ENCODE measurements at places on chromosomes 12 and 14.
A peak's percentile ranks its signal among the peaks of the same experiment; 100 is the strongest.

- no peak for DNase-seq
Measured at GRCh38 chr14:80055667-80056496, 155.4 kb downstream of the DIO2 start.

GRCh38 chr12:30296486-30296885 is 399.2 kb downstream of the IPO8 start:
- no peak for DNase-seq

DNA sequence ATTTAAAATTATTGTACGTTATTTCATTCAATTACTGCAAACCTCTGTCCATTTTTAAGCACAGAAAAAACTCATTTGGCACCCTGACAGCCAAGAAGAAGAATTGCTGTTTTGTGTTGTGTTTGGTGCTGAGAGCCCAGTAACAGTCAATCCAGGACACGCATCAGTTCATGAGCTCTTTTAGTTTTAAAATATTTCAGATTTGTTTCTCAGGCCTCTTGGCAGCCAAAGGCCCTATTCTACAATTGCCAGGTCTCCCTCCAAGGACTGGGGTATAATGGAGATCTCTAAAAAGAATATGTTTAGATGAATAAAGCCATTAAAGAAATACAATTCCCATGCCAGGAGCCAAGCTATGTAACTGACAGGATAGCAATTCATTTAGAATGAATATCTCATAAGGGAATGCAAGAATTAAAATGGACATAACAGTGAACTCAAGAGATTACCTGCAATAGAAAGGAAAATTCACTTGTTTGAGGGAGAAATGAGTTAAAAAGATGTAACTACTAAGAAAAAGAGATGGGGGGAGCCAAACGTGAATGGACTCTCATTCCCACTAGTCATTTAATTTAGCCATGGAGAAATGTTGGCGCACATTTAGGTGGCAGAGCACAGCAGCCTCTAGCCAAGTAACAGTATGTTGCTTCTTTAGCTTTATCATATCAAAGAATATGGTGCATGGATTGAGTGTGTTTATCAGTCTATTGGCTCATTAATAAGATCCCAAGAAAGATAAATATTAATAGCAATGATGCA is 140.6 kb upstream of the PELI2 start:
- no peak for DNase-seq

DNA sequence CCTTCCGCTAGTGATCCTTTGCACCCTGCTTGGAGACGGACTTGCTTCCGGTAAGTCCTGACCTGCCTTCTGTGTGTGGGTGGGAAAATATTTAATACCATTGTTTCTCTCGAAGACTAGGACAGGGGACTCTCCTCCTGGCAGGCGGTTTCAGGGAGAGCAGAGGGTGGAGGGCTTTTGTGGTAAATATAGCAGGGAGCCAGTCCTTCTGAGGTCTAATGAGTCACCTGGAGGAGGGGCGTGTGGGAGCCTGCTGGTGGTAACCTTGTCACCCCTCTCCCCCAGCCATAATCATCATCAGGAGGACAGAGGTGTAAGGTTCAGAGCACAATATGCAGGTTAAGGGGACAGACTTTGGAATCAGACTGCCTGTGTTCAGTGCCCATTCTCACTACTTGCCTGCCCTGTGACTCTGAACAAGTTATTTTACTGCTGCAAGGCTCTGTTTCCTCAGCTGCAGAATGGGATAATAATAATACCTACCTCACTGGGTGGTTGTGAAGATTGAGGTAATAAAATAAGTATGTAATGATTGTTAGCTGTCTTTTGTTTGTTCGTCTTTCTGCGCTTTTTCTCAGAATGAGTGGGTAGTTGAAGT is 47.4 kb downstream of the SUSD6 start:
- DNase-seq, result no peak

DNA sequence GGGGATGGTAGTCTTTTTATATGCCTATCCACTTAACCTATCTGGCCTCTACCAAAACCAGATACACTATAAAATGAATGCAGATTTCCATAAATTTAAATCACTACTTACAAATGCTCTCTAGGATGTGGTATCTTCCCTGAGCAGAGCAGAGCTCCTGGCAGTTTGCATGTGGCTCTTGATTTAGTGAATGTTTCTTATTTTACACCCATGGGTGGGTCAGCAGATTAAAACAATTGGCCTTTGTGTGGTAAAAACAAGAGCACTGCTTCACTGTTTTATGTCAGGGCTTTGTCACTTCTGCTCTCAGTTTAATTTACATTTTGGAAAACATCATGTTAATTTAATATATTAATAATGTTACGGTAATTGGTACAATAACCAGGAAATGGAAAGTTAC is 5.5 kb downstream of the TAS2R19 start:
- no peak for DNase-seq

GRCh38 chr12:2233034-2233433 is 180.2 kb downstream of the CACNA1C start:
- no peak for DNase-seq

DNA sequence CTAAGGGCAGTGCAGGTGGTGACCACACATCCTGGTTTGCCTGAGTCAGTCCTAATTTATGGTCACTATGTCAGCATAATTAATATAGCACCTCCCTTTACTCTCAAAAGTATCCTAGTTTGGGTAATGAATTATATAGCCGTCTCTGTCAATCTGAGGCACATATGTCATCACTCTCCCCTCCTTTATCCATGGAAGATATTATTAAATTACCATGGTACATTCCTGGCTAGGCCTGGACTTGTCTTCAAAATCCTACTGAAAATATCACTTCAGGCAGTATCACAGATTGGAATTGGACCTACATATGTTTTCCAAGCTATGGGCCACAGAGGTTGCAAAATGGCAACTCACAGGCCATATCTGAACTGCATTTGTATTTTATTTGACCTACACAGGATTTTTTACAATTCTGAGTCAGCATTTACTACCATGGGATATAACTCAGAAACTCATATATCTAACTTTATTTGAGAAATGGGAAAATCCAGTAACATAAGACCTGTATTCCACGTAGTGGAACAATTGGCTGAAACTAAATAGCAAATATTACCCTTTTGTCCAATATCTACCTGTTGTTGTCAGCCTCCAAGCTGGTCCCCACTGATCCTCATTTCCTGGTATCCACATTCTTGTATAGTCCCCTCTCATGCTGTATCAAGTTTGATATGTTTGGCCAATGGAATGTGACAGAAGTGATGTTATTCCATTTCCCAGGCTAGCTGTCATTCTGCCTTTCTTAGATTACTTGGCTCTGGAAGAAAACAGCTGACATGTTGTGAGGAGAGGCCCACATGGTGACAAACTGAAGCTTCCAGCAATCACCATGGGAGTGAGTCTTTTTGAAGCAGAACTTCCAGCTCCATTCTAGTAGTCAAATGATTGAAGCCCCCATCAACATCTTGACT is 102.5 kb upstream of the MDM1 start:
- DNase-seq, result no peak

DNA sequence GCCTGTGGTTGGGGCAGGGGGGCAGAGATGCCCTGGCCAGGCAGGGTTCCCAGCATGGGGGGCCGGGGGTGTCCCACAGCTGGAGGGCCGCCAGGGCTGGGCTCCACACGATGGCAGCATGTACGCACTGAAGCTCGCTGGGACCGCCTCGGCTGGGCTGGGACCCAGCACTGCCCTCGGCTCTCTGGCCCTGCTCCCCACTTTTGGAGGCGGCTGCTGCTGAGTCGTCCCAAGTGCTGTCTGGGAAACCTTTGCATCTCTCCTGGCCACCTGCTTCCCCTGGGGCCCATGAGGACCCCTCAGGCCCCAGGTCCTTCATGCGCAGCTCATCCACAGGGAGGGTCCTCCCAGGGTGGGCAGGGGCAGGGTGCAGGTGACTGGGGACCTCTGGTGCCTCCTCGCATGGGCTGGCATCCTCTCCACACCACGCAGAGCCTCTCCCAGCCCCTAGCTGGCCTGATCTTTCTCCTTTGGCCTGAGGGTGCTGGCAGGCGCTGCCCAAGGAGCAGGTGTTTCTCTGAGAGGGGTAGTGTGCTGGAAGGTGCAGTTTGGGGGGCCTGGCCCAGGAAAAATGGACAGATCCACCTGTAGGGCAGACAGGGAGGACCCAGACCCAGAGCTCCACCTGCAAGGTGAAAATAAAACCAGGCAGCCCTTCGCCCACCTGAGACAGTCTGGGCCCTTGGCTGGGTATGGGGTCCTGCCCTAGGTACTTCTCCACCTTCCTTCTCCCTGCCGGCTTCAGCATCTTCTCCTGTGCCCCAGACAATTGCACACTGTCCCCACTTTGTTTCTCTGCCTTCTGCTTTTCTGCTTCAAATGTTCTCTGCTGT is 46.9 kb downstream of the DLK1 start:
- DNase-seq, result no peak

- no peak for DNase-seq
Measured at GRCh38 chr12:108131035-108131434, 1.9 kb downstream of the WSCD2 start.

DNA sequence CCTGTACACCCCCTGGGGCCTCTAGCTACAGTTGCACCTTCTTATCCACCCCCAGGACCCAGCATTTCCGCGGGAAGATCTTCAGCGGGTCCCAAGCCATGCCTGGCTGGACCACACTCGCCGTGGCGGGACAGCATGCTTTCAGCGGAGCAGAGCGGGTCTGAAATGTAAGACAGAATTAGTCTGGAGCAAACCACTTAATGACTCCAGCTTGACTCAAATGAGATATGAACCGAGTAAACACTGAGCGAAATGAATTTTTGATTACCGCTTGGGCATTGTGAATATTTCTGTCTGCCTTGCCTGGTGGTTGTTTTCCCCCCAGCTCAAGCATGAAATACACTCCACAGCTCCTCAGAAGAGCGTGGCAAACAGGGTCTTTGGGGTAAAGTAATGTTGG is 60.8 kb downstream of the SLC24A4 start:
- no peak for DNase-seq

- no peak for DNase-seq
Measured at GRCh38 chr14:57704763-57705162, 161.1 kb downstream of the SLC35F4 start.

- DNase-seq, result no peak
Measured at GRCh38 chr12:56632701-56633467, 2.8 kb upstream of the BAZ2A start.

- no peak for DNase-seq
Measured at GRCh38 chr12:57518176-57518919, 2.0 kb downstream of the DDIT3 start.

DNA sequence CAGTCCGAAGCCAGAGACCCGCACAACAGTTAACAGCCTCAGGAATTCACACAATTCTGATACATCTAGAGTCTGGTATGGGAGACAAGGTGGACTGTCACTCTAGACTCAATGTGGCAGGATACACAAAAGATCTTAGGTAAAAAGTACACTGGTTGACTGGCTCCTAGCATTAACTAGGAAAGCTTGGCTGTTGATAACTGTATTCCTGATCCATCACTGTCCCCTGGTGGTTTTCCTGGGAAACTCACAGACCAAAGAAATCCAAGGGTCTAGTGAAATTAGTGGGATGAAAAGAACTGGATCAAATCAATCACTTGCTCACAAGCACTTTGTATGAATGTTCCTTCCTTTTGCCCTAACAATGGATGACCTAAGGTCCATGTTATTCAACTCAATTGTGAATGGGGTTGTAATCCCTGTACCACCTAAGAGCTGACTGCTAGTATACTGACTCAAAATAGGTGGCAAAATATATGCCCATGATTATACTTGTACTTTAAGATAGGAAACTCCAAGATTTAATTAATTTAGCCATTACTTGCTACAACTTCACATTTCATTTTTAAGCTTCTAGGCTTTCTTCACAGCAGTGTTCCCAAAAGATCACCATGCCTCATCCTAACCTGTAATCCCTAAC is 14.0 kb downstream of the NPC2 start:
- DNase-seq, result no peak

- DNase-seq, result peak; percentile 41
Measured at GRCh38 chr14:96059519-96060135, 20.5 kb downstream of the C14orf132 start.

DNA sequence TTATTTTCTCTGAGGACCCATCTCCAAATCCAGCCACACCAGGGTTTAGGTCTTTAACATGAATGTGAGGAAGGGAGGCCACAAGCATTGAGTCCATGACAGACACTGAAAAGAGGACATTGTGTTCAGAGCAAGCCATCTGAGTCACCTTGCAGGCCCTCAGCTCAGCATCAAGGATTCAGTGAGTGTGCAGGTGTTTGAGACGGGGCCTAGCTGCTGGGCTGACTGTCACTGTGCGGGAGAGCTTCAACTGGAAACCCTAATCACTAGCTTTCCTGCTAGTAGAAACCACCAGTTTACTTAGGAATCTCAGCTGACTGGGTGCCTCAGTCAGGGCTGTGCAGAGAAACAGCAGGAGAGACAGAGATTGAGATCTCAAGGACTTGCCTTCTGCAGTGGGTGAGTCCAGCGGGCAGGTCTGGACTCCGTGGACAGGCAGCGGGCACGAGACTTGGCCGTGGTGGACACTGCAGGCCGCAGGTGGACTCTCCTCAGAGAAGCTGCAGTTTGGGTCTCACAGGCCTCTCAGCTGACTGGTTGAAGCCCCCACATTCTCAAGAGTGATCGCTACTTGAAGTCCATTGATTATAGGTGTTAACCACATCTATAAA is 86.1 kb upstream of the DYNC1H1 start:
- no peak for DNase-seq

- DNase-seq, result no peak
Measured at GRCh38 chr14:105163040-105163742, 5.4 kb downstream of the JAG2 start.

DNA sequence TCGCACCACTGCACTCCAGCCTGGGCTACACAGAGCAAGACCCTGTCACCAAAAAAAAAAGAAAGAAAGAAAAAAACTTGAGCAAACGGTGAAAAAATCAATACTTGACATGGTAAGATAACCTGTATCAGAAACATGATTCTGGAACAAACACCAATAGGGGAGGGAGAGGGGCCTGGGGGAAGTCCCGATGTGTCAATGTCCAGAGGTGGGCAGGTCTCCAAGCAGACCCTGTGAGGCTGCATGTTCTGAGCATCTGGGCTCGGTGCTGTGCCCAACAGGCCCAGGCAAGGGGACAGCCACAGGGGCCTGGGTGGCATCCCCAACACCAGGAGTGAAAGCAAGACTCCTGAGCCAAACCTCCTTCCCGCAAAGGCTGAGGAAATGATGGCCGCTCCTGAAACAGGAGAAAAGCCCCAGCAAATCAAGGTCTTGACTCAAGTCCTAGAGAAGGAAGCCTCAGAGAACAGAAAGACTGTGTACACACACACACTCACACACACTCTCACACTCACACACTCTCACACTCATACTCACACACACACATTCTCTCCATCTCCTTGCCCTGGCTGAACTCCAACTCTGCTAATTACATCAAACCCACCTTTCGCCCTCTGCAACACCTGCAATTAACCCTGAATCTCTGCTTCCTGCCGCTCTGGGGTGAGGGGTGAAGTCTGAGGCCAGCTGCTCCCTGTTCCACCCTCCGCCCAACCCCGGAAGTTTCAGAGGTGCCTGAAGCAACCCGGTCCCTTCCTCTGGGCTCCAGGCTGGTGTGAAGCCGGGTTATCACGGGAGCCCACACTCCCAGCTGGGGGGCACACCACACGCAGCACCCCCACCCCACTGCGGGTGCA is 20.4 kb downstream of the CCDC88C start:
- no peak for DNase-seq

- peak; percentile 89 for DNase-seq
Measured at GRCh38 chr12:13390381-13390861, 193.9 kb downstream of the EMP1 start.

- DNase-seq, result no peak
Measured at GRCh38 chr12:106122004-106122403, 16.8 kb downstream of the NUAK1 start.

GRCh38 chr12:65946821-65947220 is 122.5 kb downstream of the HMGA2 start:
- no peak for DNase-seq
